ENCODE measurements at places on chromosomes 6 and 20. TPM values are rescaled to one million over a fixed set of nuclear protein-coding genes. Genes with fewer than 3 reads are reported as not detected.

- H3K27me3 ChIP-seq: peaks cover 20% of the 10 kb centered on the region
- no peaks in the 10 kb centered on the region for H3K36me3 ChIP-seq
- DNase-seq: peak; percentile 67
- no peak overlapping the region for H3K27ac ChIP-seq
Observed at GRCh38 chr20:63497138-63497945, 1.5 kb downstream of the EEF1A2 start.

DNA sequence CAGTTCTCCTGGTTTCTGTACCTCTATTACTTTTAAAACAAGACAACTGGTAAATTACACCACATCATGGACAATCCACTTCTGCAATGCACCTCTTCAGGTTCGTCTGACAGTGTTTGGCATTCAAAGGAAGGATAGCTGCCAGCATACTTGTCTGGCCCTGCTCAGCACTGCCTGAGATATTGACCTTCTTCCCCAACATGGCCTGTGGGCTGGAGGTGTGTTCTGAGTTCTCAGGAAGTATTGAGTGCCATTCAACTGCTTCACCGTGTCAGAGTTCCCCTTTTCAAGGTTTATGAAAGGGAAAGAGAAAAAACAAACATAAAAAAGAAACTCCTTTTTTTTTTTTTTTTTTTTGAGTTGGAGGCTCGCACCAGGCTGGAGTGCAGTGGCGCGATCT, 267.9 kb upstream of the SASH1 start:
- peaks cover 4% of the 10 kb centered on the region for H3K27me3 ChIP-seq
- no peak for DNase-seq
- H3K4me1 ChIP-seq: peaks cover 7% of the 10 kb centered on the region
- H3K27ac ChIP-seq: no peak overlapping the region

GRCh38 chr20:1631309-1632151, 11.7 kb upstream of the SIRPB1 start:
- H3K27ac ChIP-seq: no peak overlapping the region
- no peaks in the 10 kb centered on the region for H3K36me3 ChIP-seq
- H3K4me1 ChIP-seq: no peaks in the 10 kb centered on the region
- DNase-seq: no peak
- no peak overlapping the region for H3K4me3 ChIP-seq
- H3K27me3 ChIP-seq: peaks cover 16% of the 10 kb centered on the region

GRCh38 chr20:6295127-6295866, 172.5 kb upstream of the FERMT1 start:
- DNase-seq: no peak
- no peak overlapping the region for H3K4me3 ChIP-seq
- H3K27ac ChIP-seq: no peak overlapping the region

DNA sequence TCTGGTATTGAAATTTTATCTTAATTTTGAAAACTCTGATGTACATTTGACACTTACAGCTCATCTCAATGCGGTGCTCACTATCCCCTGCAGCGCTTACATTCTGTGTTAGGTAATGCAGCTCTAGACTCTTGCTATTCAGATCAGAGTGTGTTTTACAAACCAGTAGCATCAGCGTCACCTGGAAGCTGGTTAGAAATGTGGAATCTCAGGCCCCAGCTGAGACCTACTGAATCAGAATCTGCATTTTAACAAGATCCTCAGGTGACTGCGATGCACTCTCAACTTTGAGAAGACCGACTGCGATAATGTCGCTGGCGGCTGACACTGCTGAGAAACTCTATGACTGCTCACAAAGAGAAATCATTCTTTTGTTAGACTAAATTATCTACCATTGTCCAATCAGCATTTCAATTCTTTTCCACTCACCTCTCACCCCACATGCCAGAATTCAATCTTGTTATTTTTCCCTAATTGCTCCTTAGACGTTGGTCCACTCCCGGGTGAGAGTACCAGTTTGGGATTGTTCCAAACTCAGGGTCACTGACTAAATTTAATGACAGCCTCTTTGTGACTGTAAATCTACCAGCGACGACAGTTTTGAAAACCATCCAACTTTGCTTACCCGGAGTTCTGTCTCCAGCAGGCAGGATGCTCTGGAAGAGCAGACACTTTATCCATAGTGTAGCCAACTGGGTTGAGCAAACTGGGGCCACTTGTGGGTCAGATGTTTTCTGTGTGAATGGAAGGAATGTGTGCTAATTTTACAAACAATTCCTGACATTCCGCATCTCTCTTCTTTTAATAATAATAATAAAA, 140.1 kb upstream of the BTBD3 start:
- no peak overlapping the region for H3K27ac ChIP-seq
- no peaks in the 10 kb centered on the region for H3K36me3 ChIP-seq
- peaks cover 10% of the 10 kb centered on the region for H3K4me1 ChIP-seq
- H3K27me3 ChIP-seq: no peaks in the 10 kb centered on the region
- DNase-seq: no peak
- H3K4me3 ChIP-seq: no peak overlapping the region

DNA sequence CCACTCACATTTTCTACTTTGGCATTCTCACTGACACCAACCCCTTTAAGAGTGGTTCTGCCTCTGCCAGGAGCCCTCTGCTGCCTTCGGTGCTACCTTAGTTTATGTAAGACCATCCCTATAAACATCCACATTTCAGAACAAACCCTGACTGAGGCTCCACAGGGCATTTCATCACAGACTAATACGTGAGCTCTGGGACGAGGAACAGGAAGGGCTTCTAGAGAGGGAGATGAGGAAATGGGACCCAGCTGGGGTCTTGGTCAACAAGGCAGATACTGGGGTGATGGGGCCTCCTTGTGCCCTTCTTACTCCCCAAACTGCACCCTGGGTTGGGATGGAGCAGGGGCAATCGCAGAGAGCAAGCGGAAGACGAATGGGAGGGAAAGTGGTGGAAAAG, 86.5 kb upstream of the FYN start:
- H3K4me1 ChIP-seq: peaks cover 15% of the 10 kb centered on the region
- DNase-seq: no peak
- no peaks in the 10 kb centered on the region for H3K36me3 ChIP-seq
- no peaks in the 10 kb centered on the region for H3K27me3 ChIP-seq
- H3K4me3 ChIP-seq: peak overlapping the region; percentile 17

GRCh38 chr6:17965397-17965796, 22.0 kb downstream of the KIF13A start:
- no peak for DNase-seq
- no peak overlapping the region for H3K27ac ChIP-seq
- H3K4me1 ChIP-seq: peaks cover 15% of the 10 kb centered on the region
- no peak overlapping the region for H3K4me3 ChIP-seq

DNA sequence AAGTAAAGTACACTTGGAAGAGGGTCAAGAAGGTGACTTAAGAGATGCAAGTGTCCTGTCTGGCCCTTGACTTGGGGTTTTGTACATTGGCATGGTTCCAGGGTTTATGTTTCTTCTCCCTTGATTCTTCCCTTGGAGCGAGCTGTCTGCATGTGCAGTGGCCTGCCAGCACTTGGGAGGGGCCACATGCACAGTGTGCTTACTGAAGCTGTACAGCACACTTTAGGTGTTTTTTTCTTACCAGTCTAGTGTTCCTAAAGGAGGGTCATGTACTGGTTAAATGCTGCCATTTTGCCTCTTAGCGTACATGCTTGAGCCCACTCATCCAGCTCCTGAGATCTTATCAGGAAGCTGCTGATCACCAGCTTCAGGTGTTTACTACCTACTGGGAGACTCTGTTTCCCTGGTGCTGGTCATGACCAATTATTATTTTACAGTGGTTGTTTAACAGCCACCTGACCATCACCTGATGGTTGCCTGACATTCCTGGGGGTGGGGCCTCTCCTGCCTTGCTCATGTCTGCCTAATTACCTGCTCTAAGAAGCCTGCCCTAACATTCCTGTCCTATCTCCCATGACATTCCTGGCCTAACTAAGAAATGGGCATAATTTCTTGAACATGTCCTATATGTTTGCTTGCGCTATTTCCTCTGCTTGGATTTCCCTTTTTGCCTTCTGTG, 182.9 kb downstream of the MCHR2 start:
- peaks cover 31% of the 10 kb centered on the region for H3K27me3 ChIP-seq
- DNase-seq: no peak
- H3K36me3 ChIP-seq: no peaks in the 10 kb centered on the region
- no peaks in the 10 kb centered on the region for H3K4me1 ChIP-seq
- no peak overlapping the region for H3K4me3 ChIP-seq

DNA sequence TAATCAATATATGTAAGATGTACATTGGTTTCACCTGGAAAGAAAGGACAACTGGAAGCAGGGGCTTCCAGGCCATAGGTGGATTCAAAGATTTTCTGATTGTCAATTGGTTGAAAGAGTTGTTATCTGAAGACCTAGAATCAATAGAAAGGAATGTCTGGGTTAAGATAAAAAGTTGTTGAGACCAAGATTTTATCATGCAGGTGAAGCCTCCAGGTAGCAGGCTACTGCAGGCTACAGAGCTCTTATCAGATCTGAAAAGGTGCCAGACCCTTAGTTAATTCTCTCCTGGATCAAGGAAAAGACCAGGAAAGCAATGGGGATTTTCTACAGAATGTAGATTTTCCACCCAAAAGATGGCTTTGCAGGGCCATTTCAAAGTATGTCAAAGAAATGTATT, 487.2 kb downstream of the BTBD3 start:
- H3K4me1 ChIP-seq: peaks cover 3% of the 10 kb centered on the region
- H3K36me3 ChIP-seq: peaks cover 4% of the 10 kb centered on the region
- no peaks in the 10 kb centered on the region for H3K27me3 ChIP-seq
- H3K27ac ChIP-seq: no peak overlapping the region
- no peak for DNase-seq
- H3K4me3 ChIP-seq: no peak overlapping the region

GRCh38 chr6:109311471-109311870, 70.8 kb downstream of the CD164 start:
- H3K4me1 ChIP-seq: peaks cover 12% of the 10 kb centered on the region
- no peaks in the 10 kb centered on the region for H3K27me3 ChIP-seq
- H3K27ac ChIP-seq: no peak overlapping the region
- DNase-seq: no peak
- no peak overlapping the region for H3K4me3 ChIP-seq

DNA sequence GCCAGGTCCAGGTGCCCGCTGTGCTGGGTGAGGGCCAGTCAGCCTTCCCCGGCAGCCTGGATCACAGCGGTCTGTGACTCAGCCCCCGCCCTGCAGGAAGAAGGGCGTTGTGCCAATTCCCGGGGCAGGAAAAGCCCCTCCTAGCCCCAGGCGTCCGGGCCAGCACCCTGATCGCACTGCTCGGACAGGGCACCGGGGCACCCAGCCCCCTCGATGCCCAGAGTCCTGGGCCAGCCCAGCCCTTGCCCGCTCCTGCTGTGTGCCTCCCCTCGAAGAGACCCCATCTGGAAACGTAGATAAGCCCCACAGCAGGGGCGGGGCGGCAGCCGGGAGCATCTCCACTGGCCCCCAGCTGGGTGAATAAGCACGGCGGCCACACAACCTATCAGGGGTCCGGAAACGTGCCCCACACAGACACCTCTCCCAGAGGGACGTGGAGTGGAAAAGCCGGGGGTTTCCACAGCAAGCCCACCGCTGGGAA, 9.9 kb downstream of the LAMA5 start:
- no peaks in the 10 kb centered on the region for H3K36me3 ChIP-seq
- no peak overlapping the region for H3K4me3 ChIP-seq
- no peak for DNase-seq
- H3K27me3 ChIP-seq: no peaks in the 10 kb centered on the region

GRCh38 chr6:163123098-163123497, 291.4 kb upstream of the QKI start:
- no peak overlapping the region for H3K4me3 ChIP-seq
- DNase-seq: no peak
- H3K36me3 ChIP-seq: no peaks in the 10 kb centered on the region
- no peaks in the 10 kb centered on the region for H3K4me1 ChIP-seq
- H3K27ac ChIP-seq: no peak overlapping the region
- H3K27me3 ChIP-seq: no peaks in the 10 kb centered on the region

GRCh38 chr6:7496266-7496875, 45.1 kb upstream of the DSP start:
- no peak for DNase-seq
- no peaks in the 10 kb centered on the region for H3K27me3 ChIP-seq

- H3K27ac ChIP-seq: no peak overlapping the region
- H3K4me1 ChIP-seq: no peaks in the 10 kb centered on the region
- H3K36me3 ChIP-seq: peaks cover 19% of the 10 kb centered on the region
- DNase-seq: no peak
Observed at GRCh38 chr20:7994809-7995208, 24.8 kb downstream of the TMX4 start.

DNA sequence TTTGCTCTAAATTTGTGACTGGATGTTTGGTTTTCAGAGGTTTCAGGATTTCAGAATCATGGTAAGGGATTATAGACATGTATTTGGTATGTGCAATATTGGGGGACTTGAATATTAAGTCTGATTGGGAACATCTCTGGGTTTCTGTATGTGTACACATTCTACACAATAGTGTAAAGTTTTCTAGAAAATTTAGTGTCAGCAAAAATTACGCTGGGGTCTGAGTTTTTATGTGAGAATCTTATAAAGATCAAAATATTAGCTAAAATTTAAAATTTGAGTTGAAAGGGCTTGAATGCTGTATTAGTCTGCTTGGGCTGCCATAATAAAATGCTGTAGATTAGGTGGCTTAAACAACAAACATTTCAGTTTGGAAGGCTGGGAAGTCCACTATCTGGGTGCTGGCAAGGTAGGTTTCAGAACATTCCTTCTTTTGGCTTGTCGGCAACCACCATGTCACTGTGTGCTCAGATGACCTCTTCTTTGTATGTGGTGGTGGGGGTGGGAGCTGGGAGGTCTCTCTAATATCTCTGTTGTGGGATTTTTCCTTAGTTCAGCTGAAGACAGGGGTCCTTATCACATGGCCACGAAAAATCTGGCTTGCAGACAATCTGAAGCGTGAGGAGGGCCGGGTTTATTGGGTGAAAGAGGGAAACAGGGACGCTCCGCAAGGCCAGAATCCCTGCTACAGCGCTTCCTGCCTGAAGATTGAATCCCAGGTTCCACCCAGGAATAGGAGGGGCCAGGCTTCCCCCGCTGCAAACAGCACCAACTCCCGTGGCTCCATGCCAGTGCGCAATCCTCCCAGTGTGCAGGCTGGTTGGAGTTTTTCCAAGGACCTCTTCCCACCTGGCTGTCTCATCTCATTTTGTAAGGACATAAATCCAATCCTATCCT, 299.7 kb downstream of the PLCB1 start:
- H3K4me3 ChIP-seq: no peak overlapping the region
- peaks cover 36% of the 10 kb centered on the region for H3K4me1 ChIP-seq
- H3K27ac ChIP-seq: no peak overlapping the region
- H3K27me3 ChIP-seq: no peaks in the 10 kb centered on the region
- no peaks in the 10 kb centered on the region for H3K36me3 ChIP-seq

GRCh38 chr20:57445298-57445697, 54.1 kb downstream of the RBM38 start:
- DNase-seq: no peak
- H3K4me1 ChIP-seq: peaks cover 11% of the 10 kb centered on the region

THBS2 gene
- total RNA-seq: 4.2 TPM

CGA gene
- 30.3 TPM for total RNA-seq

PCSK2 gene
- 61.2 TPM for total RNA-seq

DOK5 gene
- 2.2 TPM for total RNA-seq

LTA gene
- 0.22 TPM for total RNA-seq

KIAA1755 gene
- 4.7 TPM for total RNA-seq

ARID1B gene
- 66.2 TPM for total RNA-seq

MPIG6B gene
- 0.41 TPM for total RNA-seq

TPMT gene
- 19.2 TPM for total RNA-seq

TUBB2B gene
- total RNA-seq: 37.8 TPM

OR2B6 gene
- total RNA-seq: not detected

SSTR4 gene
- total RNA-seq: not detected
